ENCODE measurements at places on chromosomes 3 and 15.

DNA sequence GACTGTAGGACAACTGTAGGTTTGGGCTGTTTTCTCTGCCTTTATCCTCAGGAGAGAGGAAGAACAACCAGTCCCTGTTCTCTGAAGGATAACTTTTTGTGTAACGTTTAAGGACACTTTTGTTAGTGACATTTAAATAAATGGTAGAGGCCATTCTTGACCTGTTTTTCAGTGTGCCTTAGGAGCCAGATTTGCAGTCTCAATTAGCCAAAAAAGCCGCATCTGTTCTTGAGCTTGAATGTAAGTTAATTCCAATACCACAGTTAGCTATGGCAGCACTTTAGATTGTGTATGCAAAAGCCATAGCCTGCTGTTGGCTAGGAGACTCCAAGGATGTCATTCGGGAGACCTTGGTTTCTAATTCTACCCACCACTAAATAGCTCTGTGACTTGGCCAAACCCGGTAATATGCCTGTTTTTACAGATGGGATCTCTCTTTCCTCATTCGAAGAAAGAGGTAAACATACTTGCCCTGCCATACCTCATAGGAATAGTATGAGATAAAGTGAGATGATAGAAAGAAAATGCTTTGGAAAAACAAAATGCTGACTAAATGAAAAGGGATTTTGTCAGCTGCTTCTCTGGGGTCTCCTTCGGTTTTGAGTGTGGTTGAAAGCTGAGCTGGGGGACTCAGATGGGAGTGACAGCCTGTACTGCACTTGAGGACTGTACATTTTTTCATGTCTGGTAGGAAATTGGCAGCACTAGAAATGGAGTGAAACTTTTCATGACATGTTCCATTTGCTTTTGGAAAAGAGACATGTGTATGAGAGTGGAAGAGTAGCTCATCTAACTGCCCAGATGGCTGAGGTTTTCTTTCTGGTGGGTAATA, 57.3 kb upstream of the ROPN1 start:
- DNase-seq: no peak

DNA sequence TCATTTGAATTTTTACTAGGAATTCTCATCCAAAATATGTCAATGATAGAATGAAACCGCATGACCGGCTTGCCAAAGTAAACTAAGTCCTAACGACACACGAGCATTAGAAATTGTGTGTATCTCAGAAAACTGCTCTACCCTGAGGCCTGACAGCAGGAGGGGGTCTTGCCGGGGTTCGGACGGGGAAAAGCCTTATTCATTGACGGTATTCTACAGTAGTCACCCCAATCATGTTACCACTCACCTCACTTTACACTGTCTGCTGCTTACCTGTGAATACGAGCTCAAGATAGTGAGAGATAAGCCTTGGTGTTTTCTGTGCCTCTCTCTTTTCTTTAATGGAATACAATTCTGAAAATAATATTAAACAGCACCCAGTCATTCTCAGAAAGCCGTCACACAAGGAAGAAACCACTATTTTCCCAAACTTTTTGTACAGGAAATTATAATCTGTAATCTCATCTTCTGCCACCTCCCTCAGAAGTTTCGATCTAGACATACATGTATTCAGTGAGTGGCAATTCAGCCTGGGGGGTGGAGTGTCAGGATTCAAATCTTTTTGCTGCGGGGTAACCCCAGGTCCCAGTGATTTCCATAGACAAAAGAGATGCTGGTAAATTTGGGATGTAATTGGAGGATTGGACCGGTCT, 492 bp upstream of the FAM43A start:
- DNase-seq: no peak

DNA sequence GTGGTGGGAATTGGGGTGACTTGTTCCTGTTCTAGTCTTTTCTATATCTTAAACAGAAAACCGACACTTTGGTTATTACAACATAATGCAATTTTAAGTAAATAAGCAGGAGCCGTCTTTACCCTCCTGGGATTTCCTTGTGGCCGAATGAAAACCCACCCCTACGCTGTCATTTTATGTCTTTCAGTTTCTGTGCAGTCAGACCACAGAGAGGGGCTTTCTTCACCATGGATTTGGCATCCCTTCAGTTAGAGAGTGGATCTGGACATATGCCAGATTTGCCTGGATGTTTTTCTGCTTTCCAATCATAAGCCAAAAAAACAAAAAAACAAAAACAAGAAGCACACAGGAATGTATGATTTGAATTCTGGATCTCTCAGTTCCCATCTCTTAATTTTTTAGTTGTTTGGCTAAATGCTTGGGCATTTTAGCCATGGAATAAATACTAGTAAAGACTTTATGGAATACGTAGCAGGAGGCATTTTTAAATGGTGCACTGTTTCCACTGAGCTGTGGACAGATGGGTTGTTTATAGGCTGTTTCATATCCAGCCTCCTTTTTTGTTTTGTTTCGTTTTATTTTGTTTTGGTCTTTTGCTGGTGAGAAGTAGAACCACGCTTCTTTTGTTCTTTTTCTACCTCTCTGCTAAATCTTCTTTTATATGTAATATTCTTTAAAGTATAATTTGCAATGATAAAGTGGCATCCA, 272.9 kb downstream of the FEZF2 start:
- DNase-seq: no peak

- no peak for DNase-seq
Observed at GRCh38 chr15:85762756-85763127, 32.0 kb downstream of the KLHL25 start.

DNA sequence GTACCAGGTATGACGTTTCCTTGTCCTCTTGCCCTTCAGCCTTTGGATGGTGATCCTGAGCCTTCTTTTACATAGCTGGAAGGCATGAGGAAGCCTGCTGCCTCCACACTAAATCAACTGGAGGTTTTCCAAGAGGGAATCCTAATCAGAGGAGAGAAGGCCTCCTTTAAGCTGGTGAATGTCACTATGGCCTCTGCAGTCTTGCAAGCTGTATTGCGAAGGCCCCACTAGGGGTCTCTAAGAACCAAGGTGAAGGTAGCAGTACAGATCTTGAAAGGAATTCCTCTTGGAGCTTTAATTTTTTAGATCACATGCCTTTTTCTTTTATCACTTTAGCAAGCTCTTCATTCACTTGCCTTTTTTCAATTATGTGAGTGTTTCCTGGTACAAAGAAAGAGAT, 119.2 kb downstream of the GHSR start:
- DNase-seq: no peak

GRCh38 chr3:107822308-107822707, 268.5 kb downstream of the CD47 start:
- DNase-seq: no peak

- no peak for DNase-seq
Observed at GRCh38 chr15:94840794-94841783, 609.7 kb downstream of the MCTP2 start.

DNA sequence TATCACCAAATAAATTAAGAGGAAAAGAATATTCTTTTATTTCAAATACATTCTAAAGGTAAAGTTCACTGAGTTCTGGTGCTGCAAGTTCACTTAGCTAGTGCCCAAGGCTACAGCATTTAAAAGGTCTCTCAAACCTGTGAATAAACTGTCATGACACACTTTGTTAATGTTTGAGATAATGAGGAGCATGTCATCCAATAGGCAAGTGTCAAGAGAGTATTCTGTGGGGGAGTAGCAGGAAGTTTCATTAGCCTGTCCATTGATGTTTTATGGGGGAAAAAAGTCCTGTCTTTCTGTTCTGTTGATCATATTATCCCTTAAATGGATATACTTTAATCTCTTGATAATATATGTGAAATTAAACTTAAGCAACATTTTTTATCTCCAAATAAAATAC, 4.0 kb downstream of the SPESP1 start:
- no peak for DNase-seq

- no peak for DNase-seq
Observed at GRCh38 chr3:182726258-182727142, 66.8 kb upstream of the ATP11B start.

DNA sequence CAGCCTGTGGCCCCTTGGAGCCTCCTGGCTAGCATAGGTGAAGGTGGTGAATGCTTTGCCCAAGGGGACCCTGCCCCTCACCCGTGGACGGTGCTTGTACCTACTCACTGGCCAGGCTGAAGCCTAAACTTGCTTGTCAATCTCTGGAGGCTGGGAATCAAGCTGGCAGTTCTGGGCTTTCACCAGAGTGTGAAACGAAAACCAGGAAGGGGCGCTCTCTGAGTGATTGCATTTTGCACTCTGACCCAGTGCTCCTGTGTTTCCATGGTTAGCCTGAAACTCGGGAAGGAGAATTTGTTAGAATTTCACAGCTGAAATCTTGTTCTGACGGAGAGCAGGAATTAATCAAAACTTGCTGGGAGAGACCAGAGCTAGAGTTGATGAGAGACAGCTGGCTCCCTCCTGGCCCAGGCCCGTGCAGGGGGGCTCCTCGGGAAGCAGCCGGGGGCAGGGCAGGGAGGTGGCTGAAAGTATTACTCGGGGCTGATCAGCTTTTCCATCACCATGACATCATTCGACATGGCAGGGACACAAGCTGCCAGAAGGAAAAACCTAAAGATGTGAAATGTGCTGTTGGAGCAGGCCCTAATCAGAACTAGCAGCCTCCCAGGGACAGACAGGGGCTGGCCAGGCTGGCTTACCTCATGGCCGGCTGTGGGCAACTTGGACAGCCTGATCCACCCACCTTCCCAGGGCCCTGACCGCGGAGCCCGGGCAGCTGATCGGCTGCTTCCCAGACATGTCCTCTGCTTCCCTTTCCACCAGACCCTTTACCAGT, 323.6 kb upstream of the CTDSPL start:
- DNase-seq: no peak

DNA sequence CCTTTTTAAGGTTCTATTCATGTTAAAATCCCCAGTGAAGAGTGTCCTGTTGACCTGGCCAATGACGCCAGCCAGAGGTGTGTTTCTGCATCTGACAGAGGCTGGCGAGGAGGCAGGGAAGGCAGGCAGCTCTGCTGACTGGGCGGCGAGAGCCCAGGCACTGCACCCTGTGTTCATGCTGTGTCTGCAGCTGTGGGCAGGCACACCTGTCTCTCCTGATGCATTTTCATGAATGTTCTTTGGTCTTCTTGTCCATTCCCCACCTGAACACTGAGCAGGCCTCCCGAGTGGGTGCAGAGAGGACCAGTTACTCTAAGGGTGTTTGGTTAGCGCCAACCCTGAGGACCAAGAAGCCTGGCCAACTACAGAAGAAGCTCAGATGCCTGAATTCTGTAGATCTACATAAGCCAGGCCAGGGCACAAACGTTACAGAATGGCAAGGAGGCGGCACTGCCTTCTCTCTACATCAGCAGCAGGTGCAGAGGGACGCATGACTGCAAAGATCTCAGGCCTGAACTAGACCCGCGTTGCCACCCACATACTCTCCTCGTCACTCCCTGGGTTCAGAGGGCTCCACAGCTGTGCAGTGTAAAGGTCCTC, 233.7 kb downstream of the OCA2 start:
- DNase-seq: no peak
